Activated T-cell treated with anti-CD3 and anti-CD28 coated beads for 1 hour (primary cell): ENCODE measurements at places on chromosomes 3 and 15.

DNA sequence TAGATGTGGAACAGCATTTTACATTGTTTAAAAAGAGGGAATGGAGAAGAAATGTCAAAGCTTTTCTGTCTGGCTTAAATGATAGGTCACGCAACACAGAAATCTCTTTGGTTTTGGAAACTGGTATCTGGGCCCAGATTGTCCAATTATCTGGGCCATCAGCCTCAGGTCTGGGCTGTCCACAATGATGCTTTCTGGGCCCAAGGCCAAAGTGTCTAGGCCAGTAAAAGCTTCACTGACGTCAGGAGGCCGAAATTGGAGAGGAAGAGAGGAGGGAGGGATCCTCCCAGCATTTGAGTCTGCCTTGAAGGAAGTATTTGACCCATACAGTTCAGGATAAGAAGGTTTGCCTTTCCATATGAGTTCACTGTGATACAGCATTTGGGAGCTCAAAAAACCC, 60.7 kb upstream of the ALDH1A3 start:
- DNase-seq, result no peak

GRCh38 chr15:68979816-68980215, 34.7 kb upstream of the NOX5 start:
- DNase-seq, result no peak

- DNase-seq, result no peak
Observed at GRCh38 chr3:159186581-159186980, 384.7 kb downstream of the MFSD1 start.

DNA sequence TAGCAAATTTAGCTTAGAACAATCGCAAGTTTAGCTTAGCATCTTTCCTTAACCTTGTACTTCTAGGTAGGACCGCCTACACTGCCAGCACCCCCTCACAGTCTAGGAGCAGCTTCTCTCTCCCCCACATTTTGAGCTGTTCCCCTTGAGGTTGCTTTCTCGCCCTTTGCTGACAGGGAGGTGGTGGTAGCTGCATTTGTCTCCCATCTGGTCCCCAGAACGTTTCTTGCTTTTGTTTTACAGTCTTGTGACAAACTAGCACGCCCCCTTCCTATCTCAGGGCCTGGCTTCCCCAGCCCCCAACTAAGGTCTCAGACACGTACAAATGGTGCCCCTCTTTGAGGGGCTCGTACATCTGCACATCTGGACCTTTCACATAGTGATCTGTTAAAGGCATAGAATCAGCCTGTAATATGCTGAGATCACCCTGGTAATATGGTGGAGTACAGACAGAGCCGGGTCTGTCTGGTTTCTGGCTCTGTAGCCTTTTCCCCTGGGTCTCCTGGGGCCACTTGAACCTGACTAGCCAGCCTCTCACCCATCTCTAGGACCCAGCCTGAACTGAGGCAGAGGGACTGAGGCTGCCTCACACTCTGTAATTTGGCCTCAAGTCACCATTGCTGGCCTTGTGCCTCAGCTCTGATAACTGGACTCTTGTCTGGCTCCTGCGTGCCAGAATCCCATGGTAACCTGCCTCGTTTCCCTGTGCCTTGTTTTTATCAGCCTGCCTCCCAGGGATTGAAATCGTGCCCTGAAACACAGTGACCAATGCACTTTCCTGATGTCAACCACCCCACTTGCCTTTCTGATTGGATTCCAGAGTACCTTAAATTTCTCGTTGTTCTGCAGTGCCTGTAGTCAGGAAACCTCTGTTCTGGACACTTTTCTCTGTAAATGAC, 27.7 kb downstream of the CRTC3 start:
- no peak for DNase-seq

DNA sequence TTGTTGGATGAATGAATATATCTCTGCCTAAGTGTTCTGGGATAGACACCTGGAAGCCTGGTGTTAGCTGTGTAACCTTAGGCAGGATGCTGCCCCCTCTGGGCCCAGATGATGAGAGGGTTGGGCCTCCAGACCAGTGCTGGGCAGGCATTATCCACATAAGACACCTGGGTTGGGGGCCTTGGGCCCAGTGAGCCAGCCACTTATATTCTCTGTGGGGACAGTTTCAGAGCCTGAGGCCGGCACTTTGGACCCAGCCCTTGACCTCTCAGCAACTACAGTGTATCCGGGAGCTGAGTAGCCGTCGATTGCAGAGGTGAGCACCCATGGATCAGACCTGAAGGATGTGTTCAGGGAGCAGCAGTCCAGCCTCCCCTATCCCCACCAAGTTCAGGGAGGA, 2.2 kb downstream of the HEMK1 start:
- no peak for DNase-seq

DNA sequence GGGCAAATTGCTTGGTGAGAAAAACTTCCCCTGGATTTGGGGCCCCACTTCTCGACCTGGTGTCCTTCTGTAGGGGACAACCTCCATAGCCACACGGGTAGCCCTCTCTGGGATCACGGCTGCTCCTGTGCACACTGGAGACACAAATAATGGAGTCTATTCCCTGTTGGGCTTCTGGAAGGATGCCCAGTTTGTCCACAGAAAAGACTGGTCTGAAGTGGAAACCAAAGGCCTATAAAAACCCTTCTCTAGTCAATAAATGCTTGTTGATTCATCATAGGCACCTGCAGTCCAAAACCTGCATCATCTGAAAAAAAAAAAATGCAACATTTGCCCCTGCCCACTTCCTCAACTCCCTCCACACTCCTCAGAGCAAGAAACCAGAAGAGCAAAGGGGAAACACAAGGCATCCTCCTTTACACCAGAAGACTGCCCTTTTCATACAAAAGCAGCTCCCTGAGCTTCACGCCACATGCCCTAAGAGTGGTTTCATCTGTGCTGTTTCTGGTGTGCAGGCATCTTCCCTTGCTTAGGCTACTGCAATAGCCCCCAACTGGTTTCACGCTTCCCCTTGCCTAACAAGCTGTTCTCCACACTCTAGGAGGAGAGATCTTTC, 36.3 kb downstream of the SRGAP3 start:
- DNase-seq, result no peak

DNA sequence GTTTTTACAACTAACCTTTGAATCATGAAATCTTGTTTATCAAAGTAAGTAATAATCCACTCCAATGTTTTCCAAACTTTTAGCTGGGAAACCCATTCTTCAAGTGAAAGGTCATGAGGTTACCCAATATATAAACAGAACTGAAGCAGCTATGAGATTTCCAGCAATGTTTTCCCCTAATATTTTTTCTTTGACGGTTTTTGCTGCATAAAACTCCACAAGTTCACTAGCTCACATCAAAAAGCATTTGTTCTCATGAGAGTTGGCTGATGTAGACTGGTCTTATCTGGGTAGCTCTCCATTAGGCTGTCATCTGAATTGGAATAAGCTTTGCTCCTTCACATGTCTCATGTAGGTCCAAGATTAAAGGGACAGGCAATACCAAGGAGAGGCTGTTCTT, 241.2 kb upstream of the LRRC3B start:
- DNase-seq, result no peak

GRCh38 chr3:10936686-10937085, 55.9 kb upstream of the SLC6A1 start:
- no peak for DNase-seq

GRCh38 chr3:38662544-38662943, 13.1 kb upstream of the SCN5A start:
- no peak for DNase-seq

DNA sequence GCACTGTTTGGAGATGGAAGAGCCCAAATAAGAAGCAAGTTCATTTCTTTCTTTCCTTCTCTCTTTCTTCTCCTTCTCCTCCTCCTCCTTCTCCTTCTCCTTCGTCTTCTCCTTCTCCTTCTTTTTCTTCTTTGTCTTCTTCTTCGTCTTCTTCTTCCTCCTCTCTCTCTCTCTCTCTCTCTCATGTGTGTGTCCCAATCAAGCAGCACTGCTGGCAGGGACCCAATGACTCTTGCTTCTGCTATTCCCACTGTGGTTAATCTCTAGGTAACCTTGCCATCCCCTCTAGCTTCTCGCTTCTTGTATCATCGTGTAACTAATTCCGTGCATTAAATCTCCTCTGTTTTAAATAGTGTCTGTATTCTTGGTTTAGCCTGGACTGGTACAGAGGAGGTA, 26.1 kb upstream of the ZNF280D start:
- DNase-seq, result no peak

- DNase-seq, result no peak
Observed at GRCh38 chr15:62079594-62079993, 12.8 kb downstream of the C2CD4A start.

- no peak for DNase-seq
Observed at GRCh38 chr3:25397150-25397549, 30.9 kb upstream of the RARB start.

GRCh38 chr15:76866716-76867321, 38.3 kb downstream of the SCAPER start:
- DNase-seq, result no peak

GRCh38 chr15:98920091-98920880, 87.3 kb downstream of the PGPEP1L start:
- DNase-seq, result no peak

GRCh38 chr15:47932951-47933641, 187.7 kb upstream of the SLC24A5 start:
- no peak for DNase-seq

- no peak for DNase-seq
Observed at GRCh38 chr3:177513815-177514610, 316.7 kb upstream of the TBL1XR1 start.

- DNase-seq, result no peak
Observed at GRCh38 chr3:127441764-127442163, 148.8 kb downstream of the TPRA1 start.

DNA sequence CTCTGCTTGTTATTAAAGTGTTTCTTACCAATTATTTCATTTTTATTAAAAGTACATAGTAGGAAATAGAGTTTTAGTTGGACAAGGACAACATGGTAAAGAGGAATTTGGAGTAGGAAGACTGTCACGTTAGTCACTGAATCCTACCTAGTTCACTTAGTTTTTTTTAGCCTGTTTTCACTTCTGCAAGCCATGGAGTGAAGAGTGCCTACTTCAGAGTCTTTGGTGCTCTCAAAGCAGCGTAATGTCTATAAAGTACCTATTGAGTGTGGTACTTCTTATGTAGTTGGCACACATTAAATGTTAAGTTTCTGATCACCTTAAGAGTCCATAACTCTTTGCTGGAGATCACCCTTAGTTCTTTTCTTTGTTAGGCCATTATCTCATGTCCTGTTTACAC, 78.7 kb downstream of the LPP start:
- no peak for DNase-seq

- no peak for DNase-seq
Observed at GRCh38 chr3:64560791-64561190, 127.0 kb downstream of the ADAMTS9 start.

- no peak for DNase-seq
Observed at GRCh38 chr3:152226176-152226575, 42.6 kb upstream of the MBNL1 start.

GRCh38 chr3:10272977-10273376, 19.8 kb downstream of the GHRL start:
- DNase-seq, result no peak

DNA sequence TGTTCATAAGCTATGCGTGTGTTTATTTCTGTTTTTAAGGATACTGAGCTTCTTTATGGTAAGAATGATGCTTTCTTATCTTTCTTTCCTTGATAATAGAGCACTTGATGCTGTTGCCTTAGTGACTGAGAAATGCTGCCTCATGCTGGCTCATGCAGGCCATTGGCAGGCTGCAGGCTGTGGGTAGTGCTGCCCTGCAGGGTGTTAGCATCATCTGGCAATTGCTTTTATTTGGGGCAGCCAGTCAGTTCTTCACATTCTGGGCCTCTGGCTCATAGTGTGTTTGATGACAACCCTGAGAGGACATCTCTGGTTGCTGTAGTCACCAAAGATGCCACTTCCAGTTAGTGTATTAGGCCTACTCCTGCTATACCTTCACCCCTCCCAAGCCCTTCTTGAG, 66.2 kb upstream of the ONECUT1 start:
- no peak for DNase-seq

DNA sequence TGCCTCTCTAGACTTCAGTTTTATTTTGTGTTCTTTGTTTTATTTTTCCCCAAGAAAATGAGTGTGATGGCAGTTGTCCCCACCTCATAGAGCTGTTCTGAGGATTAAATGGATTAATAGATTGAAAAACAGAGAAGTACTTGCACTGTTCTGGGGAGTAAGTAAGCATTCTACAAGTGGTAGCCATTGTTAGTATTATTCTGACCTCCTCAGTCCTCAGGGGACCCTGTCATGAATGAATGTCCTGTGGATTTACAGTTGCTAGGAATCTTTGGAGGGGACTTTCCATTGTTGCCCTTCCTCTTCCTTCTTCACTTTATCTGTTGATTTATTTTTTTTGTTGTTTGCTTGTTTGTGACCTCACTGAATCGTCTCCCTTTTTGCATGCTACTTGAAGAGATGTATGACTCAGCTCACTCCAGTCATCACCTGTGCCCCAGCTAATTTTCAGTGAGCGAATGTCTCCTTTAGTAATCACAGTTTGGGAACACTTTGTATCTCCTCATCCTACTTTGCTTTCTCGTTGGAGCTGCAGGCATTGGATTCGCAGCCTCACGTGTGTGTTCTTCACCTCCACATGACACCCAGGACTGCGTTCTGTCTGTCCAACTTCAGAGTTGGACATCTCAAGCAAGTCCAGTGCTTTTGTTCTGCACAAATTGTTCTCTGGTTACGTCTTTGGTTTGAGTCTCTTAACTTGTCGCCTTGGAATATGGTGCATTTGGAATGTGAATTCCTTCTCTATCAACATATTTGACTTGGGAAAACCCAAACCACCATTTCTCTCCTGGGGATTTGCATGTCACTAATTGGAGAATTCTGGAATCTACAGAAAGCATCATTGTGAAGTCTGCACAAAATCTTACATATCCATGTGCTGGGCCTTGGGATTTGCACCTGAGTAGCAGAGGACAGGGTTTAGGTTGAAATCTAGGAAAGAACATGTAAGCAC, 54.5 kb downstream of the LRTM1 start:
- DNase-seq, result no peak

- DNase-seq, result peak; percentile 49
Observed at GRCh38 chr15:82530606-82531379, 9.5 kb downstream of the RPS17 start.

DNA sequence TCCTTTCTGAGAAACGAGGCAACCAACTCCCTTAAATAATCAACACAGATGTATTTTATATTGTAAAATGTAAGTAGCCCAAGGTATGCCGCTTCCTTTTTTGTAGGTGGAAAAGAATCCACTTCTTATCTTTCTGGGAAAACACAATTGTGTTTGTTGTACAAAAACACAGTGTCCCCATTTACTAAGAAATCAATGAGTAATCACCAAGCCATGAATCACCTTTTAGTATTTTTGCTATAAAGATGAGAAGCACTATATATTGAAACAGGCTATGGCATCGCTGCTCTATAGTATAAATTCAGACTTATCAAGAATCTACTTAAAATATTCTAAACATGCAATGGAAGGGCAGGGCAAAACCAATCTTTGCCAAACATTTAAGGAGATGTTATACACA, 104.0 kb downstream of the TNIK start:
- DNase-seq, result no peak

- DNase-seq, result no peak
Observed at GRCh38 chr3:34150992-34151391, 352.6 kb downstream of the PDCD6IP start.
